ENCODE measurements at places on chromosomes 3 and 15.
A peak's percentile ranks its signal among the peaks of the same experiment; 100 is the strongest.

DNA sequence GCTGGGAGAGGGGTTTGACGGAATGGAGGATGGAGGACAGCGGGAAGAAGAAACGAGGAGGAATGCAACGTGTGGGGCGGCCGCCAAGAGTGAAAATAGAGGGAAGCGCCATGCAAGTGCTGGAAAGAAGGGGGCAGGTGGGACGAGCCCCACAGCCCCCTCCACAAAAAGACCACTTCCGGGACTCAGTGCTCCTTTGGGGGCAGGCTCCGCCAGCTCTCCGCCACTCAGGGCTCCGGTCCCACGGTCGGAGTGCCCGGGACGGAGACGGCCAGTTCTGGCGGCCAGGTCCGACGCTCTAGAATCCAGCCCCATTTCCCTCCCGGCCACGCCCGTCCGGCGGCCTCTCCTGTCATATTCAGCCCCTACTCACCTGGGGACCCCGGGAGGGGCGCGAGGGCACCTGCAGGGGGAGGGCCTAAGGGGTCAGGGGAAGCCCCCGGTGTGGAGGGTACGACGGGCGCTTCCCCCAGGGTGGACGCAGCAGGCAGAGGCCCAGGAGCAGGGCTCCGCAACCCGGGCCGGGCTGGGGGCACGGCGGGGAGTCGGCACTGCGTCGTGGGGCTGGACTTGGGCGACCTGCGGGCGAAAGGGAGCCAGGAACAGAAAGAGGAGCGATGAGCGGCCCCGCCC is 25.5 kb upstream of the CSPG4 start:
- no peak for DNase-seq

DNA sequence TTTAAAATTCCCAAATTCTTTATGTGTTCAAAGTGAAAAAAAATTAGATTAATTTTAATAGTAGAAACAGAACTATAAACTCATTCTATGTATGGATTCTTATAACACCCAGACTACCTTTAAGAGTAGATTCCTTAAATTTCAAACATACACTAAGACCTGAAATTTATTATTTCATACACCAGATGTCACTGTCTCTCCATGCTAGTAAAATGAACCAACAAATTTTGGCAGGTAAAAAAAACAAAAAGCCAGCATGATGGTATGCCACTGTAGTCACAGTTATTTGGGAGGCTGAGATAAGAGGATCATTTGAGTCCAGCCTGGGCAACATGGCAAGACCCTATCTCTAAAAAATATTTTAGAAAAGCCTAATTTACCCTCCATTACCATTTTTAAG is 461.3 kb upstream of the NAALADL2 start:
- DNase-seq, result peak; percentile 46

DNA sequence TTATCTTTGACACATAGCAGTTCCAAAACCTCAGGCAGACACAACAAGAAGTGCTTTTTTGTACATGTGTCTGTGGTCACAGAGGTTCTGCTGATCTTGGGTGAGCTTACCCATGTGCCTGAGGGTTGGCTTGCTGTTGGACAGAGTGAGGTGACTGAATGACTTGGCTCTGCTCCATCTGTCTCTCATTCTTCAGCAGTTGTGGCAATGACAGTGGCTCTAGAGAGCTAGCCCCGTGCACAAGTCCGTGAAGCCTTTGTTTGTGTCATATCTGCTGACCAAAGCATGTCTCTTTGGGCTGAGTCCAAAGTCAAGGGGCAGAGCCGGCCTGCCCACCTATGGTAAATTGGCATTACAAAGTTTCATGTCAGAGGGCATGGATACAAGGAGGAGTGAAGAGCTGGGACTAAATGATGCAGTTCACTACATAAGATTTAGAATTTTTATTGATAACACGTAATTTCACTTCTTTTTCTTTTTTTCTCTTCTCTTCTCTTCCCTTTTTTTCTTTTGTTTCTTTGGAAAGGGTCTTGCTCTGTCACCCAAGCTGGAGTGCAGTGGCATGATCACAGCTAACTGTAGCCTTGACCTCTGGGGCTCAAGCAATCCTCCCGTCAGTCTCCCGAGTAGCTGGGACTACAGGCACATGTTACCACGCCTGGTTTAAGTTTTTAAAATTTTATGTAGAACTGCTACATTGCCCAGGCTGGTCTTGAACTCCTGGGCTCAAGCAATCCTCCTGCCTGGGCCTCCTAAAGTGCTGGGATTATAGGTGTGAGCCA is 77.9 kb downstream of the ITPR1 start:
- DNase-seq, result no peak

DNA sequence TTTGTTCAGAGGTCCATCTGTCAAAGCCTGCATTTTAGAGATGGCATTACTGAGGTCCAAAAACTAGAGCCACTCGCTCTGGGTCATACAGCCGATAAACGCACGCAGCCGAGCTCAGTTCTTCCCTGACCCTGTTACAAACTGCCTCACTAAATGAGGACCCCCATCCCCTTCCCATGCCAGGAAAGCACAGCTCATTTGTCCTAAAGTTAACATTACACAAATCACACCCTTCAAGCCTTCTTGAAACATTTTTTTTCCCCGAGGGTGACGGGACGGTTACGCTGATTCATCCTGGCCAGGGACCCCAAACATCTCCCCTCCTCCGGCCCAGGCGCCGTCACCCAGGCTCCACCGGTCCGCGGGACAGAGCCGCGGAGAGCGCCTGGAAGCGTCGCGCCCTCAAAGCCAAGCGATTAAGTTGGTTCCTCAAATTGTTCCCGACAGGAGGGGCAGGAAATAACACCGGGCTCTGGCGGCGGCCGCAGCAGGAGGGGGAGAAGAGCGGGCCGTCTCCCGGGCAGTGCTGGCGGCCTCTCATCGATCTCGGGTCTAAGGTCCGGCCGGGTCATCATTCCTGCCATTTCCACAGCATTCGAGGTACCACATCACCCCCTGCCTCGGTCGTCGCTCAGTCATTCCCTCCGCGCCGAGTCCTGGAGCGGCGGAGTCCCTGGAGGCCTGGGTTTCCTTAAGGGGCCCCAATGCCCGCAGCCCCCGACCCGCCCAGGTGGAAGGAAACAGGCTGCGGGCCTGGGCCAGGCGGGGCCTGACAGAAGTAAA is 619 bp upstream of the CMTM8 start:
- peak; percentile 28 for DNase-seq

DNA sequence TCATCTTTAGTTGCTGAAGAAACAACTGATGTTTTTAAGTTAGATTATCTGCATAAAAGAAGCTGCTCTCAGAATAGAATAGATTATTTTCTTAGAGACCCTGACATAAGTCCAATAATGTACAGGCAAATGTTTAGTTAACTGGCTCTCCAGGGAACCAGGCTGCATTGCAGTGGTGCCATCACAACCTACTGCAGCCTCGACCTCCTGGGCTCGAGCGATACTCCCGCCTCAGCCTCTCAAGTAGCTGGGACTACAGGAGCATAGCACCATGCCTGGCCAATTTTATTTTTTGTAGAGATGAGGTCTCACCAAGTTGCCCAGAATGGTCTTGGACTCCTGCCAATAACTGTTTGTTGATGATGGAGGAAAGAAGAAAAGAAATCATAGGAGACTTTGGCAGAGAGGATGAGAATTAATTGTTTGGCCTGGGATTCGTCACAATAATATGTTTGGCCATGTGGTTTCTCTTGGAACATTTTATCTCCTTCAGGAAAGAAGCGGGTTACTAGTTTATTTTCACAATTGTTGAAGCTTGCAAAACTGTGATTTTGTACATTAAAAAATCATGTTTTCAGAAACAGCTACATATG is 429.2 kb downstream of the CADM2 start:
- DNase-seq, result no peak

GRCh38 chr15:80570553-80570952 is 124.6 kb upstream of the ABHD17C start:
- DNase-seq, result no peak

Measured in GM23248 (cell line).